ENCODE measurements at places on chromosomes 1 and 21.
A peak's percentile ranks its signal among the peaks of the same experiment; 100 is the strongest.

DNA sequence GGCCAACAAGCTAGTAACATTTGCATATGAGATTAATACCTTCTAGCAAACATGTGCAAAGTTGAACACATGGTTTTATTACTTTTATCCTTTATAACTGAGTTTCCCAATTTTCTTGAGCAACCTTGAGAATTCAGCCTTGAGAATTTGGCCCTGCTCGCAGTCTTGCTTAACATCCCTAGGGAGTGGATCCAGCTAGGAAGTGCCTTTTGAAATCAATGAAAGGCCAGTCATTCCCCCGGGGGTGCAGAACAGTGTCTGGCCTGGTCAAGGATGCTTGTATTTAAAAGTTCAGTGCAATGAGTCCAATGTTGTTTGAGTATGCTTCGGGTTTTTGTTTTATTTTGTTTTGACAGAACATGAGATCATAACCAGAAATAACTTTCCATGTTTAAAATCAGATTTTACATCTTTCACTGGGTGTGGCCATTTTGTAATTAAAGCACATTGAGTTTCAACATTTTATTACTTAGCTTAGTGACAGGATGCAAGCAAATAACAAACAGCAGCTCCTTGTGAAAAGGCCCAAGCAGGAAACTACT lies 16.7 kb downstream of the PALMD start:
- DNase-seq: no peak

GRCh38 chr1:27643600-27644368 lies 8.8 kb upstream of the FGR start:
- DNase-seq: peak; percentile 52

DNA sequence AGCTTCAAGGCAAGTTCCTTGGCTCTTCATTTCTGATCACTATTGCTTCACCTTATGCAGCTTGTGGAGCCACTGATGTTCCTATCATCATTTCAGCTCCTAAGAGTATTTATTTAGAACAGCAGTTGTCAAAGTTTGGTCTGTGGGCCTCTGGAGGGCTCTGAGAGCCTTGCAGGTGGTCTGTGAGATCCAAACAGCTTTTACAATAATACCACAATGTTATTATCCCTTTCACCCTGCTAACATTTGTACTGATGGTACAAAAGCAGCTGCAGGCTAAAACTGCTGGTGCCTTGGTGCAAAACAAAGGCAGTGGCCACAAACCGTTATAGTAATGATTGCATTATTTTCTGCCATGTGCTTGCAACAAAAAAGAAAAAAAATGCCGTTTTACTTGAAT lies 33.8 kb downstream of the PATJ start:
- DNase-seq: no peak

GRCh38 chr1:214451596-214451995 lies 99.8 kb downstream of the PTPN14 start:
- DNase-seq: no peak

GRCh38 chr1:42990757-42991346 lies 32.2 kb upstream of the SLC2A1 start:
- DNase-seq: no peak

GRCh38 chr1:25772692-25773245 lies 27.2 kb upstream of the SELENON start:
- no peak for DNase-seq

- DNase-seq: no peak
Observed at GRCh38 chr1:197915862-197916499, 1.2 kb upstream of the LHX9 start.

- DNase-seq: no peak
Observed at GRCh38 chr1:230465691-230466090, 39.6 kb upstream of the PGBD5 start.

DNA sequence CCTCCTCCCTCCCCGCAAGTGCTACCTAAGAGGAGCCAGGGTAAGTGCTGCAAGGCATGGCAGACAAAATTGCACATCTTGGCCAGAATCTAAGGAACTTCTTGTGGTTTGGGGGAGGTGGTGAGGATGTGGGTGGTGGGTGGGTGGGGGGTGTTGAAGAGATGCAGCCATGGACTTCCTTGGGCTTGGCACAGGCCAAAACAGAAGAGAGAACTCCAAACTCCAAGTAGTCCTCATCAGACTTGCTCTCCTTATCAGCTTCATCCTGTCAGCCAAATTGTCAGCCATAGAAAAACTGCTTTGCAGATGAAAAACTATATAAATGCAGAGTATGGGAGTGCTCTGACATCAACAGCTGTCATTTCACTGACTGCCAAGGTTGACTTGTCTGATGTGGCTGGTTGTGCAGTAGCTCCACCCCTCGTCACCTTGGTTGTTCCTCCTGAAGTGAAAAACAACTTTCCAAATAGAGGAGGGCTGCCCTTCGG lies 7.1 kb downstream of the AMIGO1 start:
- peak; percentile 43 for DNase-seq

- no peak for DNase-seq
Observed at GRCh38 chr1:161115132-161115711, 2.6 kb downstream of the PFDN2 start.
